Stimulated activated CD4-positive, alpha-beta T cell treated with anti-CD3 and anti-CD28 coated beads, TNF-alpha, amount 100 ng/mL, for 1 hour (primary cell): ENCODE measurements at places on chromosomes 2 and 18.

DNA sequence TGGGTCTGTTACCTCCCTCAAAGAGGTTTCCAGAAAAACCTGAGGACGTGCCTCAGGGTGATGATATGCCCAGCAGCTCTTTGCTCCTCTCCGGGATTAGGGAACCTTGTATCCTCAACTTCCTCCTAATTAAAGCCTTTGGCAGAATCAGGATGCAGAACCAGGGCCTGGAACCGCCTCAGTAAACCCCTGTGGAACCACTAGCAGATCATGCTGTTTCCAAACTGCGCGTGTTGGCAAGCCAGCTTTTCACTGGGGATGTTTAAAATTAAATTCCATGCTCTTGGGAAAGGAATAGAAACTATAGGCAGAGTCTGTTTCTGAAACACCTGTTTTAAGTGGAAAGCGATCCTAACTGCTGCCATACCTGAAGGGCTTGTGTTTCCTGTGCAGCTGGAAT, 26.4 kb downstream of the CRIM1 start:
- DNase-seq, result no peak

DNA sequence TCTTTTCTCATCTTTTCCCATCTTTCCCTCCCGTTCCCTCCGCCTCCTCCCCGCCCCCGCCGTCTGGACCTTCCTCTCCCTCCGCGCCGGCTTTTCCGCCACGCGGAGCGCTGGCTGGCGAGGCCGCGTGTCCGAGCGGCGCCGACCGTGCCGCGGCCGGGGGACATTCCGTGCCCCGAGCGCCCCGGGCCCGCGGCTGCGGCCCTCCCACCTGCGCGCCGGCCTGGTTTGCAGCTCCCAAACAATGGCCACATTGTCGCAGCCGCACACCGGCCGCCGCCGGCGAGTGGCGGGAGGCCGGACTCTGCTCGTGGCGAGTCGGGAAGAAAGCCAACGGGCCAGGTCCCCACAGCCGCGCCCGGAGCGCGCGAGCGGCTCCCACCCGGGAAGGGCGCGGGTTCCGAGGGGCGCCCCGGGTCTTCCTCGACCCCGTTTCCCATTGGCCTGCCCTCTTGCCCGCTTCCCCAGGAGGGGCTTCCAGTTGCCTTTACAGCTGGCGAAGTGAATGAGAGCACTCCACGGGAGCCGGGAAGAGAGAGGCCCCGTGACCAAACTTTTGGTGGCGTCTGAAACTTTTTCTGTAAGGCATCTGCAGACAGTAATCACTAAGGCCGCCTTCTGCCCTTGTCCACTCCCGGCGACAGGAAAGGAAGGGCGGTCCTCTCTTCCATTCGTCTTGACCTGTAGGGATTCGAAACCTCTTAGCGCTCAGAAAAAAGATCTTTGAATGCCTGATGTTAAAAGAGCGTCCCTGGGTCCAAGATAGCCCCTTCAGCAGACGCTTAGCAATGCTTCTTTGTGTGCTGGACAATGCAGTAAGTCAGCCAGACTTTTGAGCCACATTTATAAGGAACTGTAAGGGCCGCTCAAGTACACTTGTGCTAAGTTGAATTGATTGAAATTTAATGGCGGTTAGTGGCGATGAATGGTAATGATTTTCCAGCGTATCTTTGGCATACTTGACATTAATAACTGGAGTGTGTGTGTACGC, 6.2 kb downstream of the GLI2 start:
- no peak for DNase-seq

- DNase-seq, result no peak
Measured at GRCh38 chr2:64605026-64605471, 48.7 kb downstream of the SERTAD2 start.

- no peak for DNase-seq
Measured at GRCh38 chr2:30690126-30690561, 117.1 kb downstream of the CAPN13 start.

- no peak for DNase-seq
Measured at GRCh38 chr18:5455674-5456073, 88.1 kb downstream of the EPB41L3 start.

DNA sequence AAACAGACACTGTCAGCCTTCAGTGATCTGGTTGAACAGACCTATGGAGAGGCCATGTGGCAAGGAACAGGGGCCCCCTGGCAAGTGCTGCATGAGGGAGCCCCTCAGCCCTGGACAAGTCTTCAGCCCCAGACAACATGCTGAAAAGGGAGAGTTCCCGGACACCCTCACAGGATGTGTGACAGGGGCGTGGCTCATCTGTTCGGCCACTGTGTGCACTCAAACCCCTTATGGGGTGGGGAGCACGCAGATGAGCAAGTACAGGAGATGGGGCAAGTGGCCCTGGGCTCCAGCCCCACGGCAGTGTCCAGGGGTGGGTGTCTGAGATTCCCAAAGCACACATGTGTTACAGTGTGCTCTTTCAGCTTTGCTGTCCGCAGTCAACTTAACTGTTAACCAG, 35.4 kb upstream of the MPPE1 start:
- no peak for DNase-seq

GRCh38 chr18:49460976-49461601, 644 bp upstream of the DYM start:
- DNase-seq, result no peak

DNA sequence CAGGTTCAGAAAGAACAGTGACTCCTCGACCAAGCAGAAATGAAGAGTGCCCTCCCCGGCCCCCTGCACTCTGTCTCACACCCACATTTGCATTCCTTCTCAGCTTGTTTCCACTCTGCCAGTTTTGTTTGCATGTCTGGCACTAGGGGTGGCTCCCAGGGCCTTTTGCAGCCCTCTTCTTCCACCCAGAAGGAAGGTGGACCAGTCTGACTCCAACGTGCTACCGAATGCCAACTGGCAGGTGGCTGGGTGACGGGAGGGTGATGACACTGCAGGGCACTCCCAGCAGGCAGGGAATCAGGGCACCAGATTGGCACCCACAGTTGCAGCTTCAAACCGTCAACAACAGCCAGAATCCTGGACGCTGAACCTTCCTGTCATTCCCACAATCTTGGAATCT, 371.1 kb downstream of the TXNL1 start:
- DNase-seq, result no peak

DNA sequence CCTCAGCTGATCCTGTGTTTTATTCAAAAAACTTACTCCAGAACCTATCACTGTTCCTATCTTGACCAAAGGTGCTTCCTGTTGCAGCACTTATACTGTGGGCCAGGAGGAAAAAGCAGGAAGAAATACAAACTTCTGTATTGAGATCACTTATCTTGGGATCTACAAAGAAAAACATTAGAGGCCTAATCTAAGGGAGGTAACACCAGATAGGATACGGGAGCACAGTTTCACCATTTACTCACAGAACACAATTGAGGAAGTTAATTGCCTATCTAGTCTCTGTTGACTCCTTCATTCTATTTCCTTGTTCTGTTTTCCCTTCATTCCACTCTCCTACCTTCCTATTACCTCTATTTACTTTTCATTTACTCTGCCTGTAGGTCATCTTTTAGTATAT, 287.2 kb upstream of the LINC00305 start:
- DNase-seq, result no peak

- DNase-seq, result no peak
Measured at GRCh38 chr18:834082-834720, 22.2 kb upstream of the YES1 start.

GRCh38 chr2:71858071-71858470, 289.6 kb downstream of the CYP26B1 start:
- DNase-seq, result no peak

GRCh38 chr2:68320118-68320641, 431 bp upstream of the CNRIP1 start:
- DNase-seq, result no peak

DNA sequence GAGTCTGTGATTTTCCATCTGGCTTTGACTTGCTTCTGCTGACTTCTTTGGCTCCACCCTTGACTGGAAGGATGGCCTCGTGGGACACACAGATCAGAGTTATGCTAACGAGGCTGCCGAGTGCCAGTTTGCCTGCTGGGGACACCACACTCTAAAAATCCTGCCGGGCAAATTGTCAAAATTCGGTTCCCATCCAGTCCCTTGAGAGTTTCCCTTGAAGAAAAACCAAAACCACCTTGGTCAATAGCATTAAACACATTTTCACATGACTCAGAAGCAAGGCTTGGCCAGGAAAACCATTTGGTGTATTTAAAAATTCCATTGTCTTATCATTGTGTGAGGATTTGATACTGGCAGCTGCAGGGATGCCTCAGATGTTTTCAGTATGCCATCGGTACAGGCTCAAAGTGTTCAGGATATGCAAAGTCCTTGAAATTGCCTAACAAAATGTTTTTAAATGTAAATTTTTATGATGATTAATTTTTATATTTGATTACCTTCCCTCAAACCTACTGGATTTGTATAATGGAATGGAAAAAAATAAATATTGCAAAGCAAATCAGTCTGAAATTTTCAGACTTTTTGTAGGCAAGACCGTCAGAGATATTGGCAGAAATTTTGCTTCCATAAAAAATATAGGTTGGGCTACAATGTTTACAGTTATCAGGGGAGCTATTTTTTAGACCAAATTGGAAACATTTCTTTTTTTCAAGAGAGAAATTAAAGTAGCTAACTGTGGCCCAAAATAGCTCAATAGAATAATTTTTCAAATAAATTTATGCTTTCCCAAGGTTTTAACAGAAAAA, 41.6 kb downstream of the KCNE4 start:
- no peak for DNase-seq

- no peak for DNase-seq
Measured at GRCh38 chr2:27441958-27442919, at the start of gene KRTCAP3. KRTCAP3 (plus strand) TSS chr2:27442381; CDS start chr2:27442413, 32 bp downstream.

GRCh38 chr18:13048061-13048595, 57.0 kb downstream of the CEP192 start:
- no peak for DNase-seq

DNA sequence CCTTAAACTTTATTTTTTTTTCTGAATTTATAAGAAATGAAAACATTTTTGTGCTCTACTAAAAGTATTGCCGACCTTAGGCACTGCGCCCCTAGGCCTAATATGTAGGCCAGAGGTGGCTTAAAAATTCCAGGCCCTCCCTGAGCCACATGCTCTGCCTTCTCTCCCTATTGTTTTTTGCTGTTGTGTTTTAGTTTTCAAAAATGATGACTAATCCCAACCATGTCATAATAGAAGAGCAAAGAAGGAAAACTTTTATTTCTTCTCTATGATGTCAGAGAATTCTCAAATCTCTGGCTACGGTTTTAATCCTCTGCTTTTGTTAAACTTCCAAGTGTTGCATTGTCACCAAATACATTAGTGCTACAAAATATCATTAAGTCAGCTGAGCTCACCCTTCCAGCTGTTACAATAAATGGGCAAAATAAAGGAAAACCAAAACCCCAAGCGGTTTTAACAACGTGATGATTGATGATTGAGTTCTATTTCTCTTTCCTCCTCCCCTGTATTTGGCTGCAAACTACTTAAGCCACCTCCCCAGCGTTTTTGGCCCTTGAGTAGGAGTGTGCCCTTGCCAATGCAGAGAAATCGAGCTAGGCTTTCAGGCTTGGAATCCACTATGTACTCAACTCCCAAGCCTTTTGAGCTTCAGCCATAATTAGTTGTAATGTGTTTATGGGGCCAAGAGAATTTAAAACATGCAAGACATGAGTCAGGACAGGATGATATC, 163.5 kb upstream of the POU3F3 start:
- no peak for DNase-seq

DNA sequence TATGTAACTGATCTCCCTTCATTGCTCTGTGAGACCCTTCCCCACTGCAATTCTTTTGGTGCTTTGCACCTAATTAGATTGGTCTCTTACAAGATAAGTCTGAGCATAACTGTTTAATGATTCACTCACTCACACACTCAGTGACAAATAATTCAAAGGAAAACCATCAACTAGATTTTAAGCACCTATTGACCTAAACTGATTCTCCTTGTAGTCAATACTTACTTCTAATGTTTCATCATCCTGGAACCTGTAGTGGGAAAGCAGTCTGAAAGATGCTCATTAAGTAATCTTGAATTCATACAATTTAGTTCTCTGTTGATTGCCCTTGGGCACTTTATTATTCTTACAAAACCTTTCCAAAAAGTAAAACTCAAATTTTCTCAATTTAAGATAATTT, 74.3 kb upstream of the COL5A2 start:
- no peak for DNase-seq

- no peak for DNase-seq
Measured at GRCh38 chr2:101676674-101677073, 20.8 kb upstream of the MAP4K4 start.
